Muscle of back (tissue), 13 donors: ENCODE measurements at places on chromosomes 7 and 10. TPM values are rescaled to one million over a fixed set of nuclear protein-coding genes. Genes with fewer than 3 reads are reported as not detected.

DNA sequence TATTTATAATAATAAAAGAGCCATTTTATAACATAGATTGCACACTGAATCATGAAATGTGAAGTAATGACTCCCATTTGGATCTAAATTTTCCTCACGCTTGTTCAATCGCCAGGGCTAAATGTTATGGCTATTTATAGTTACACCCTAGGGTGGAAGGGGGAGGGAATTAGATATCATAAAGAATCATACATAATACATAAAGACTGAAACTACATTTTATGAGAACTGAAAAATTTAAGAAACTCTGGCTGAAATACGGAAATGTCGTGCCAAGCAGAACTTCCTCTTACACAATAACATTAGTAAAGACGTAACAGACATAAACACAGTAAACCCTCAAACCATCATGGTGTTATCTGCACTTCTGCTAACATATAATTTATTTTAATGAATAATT, 327.5 kb upstream of the PHF14 start:
- DNase-seq = no peak

DNA sequence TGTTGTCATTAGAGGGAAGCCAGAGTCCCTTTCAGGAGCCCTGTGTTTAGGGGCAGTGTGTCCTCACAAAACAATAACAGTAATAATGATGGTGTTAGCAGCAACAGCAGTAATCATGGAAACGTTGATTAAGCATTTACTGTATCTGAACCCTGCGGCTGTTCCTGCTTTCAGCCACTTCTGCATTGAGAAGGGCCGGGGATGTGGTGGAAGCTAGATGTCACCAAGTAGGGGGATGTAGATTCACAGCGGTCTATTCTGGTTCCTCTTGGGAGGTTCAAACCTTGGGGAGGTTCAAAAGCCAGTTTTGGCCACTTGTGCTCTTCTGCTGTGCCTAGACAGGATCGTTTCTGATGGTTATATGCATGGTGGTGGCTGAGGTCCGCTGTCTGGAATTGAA, 44.8 kb downstream of the PRPF18 start:
- DNase-seq = no peak

DNA sequence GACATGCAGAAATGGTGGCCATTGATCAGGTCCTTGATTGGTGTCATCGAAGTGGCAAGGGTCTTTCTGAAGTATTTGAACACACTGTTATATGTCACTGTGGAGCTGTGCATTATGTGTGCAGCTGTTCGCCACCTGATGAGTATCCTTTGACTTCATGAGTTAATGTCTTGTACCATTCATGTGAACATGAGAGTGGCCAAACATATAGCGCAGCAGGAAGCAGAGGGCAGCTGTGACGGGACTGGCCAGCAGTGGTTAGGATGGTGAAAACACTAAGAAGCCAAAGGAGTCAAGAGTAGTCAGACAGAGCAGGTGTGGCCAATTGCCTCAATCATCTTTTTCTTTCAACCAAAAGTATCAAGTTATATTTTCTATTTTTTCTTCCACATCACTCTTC, 167.4 kb downstream of the IMMP2L start:
- no peak for DNase-seq

Gene CYP2C19
- not detected for polyA plus RNA-seq

Gene SCIN
- polyA plus RNA-seq = 1.0 TPM

Gene OGDHL
- 0.48 TPM for polyA plus RNA-seq
